Heart left ventricle (tissue), 16 donors: ENCODE measurements at places on chromosomes 1 and 21. TPM values are rescaled to one million over a fixed set of nuclear protein-coding genes. Genes with fewer than 3 reads are reported as not detected.

The TMEM240 gene
- total RNA-seq: 5.6 TPM

The RNU1-2 gene
- total RNA-seq: 2,606 TPM

The AUNIP gene
- 0.25 TPM for total RNA-seq

The SFN gene
- not detected for total RNA-seq

The MFSD2A gene
- 0.72 TPM for total RNA-seq

The SLAMF8 gene
- total RNA-seq: 1.2 TPM

The HSPA6 gene
- total RNA-seq: 1.4 TPM

The LCE3E gene
- not detected for total RNA-seq
